ENCODE measurements at places on chromosomes 1 and 21.

- peak; percentile 5 for DNase-seq
Observed at GRCh38 chr1:74596717-74597116, 76.9 kb downstream of the ERICH3 start.

- DNase-seq = peak; percentile 1
Observed at GRCh38 chr1:177088966-177089365, 75.5 kb downstream of the ASTN1 start.

GRCh38 chr1:200035397-200035955 is 8.0 kb downstream of the NR5A2 start:
- DNase-seq = peak; percentile 27

GRCh38 chr1:212791261-212791675 is 309 bp downstream of the NSL1 start:
- DNase-seq = no peak

DNA sequence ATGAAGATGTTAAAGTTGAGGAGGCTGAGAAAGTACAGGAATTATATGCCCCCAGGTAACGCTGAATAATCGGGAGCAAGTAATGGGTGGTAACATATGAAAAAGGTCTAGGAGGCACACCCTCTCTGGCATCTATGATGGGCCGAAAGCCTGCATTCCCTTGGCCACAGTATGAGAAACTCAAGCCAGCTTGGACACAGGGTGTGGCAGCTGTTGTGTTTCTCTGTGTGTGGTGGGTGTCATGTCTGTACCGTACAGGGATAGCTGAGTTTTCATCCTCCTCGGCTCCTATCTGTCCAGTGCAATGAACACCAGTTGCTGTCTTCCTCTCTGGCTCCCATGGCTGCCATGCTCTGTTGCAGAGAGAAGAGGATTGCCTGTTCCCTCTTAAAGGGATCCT is 32.9 kb downstream of the NBPF3 start:
- no peak for DNase-seq

GRCh38 chr1:230825761-230826160 is 42.6 kb downstream of the C1orf198 start:
- DNase-seq = no peak

- DNase-seq = no peak
Observed at GRCh38 chr1:221829327-221830015, 87.6 kb upstream of the DUSP10 start.

- no peak for DNase-seq
Observed at GRCh38 chr1:15305468-15305770, 58.4 kb downstream of the FHAD1 start.

GRCh38 chr1:203026666-203027663 is 674 bp downstream of the PPFIA4 start:
- DNase-seq = no peak

GRCh38 chr1:14580986-14581385 is 17.5 kb upstream of the KAZN start:
- DNase-seq = no peak

DNA sequence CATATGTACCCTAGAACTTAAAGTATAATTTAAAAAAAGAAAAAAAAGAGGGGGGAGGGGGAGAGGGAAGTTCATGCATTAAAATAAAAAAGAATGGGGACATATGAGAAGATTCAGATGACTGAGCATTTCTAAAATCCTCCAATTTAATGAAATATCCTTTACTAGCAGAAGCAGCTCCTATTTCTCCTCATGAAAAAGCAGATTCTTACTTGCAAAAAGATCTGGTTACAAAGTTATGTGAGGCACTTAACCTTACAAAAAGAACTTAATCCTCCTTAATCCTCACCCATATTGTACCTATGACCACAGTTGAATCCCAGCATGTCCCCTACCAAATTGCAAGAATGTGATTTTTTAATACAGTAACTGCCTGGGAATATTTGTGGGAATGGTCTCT is 298.5 kb downstream of the SRGAP2C start:
- DNase-seq = no peak

DNA sequence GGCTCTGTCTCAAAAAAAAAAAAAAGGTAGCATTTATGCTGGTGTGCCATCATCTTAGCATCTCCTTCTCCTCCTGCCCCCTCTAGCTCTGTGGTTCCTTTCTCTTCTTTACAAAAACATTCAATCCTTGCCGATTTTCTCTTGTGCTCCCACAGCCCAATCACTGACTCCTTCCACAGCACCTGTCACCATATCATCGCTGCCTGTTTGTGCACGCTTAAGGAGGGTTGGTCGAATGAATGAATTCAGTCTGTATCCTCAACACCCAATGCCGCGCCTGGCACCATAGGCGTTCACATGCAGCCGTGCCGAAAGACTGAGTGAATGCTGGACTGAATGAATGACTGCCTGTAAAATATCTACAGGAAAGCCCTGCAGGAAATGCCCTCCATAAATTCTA is 7.9 kb downstream of the RNU5D-1 start:
- no peak for DNase-seq

DNA sequence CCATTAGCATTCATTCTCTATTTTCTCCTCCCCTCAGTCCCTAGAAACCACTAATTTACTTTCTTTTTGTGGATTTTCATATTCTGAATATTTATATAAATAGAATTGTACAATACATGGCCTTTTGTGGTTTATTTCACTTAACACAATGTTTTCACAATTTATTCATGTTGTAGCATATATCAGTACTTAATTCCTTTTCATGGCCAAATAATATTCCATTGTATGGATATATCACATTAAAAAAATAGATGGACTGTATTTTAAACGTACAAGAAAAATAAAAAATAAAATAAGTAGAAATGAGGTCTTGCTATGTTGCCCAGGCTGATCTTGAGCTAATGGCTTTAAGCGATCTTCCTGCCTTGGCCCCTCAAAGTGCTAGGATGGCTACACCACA is 25.0 kb downstream of the SCP2 start:
- DNase-seq = no peak

GRCh38 chr1:13780780-13781179 is 80.8 kb downstream of the PRDM2 start:
- DNase-seq = no peak

GRCh38 chr1:56202796-56203492 is 376.4 kb downstream of the PLPP3 start:
- DNase-seq = no peak

DNA sequence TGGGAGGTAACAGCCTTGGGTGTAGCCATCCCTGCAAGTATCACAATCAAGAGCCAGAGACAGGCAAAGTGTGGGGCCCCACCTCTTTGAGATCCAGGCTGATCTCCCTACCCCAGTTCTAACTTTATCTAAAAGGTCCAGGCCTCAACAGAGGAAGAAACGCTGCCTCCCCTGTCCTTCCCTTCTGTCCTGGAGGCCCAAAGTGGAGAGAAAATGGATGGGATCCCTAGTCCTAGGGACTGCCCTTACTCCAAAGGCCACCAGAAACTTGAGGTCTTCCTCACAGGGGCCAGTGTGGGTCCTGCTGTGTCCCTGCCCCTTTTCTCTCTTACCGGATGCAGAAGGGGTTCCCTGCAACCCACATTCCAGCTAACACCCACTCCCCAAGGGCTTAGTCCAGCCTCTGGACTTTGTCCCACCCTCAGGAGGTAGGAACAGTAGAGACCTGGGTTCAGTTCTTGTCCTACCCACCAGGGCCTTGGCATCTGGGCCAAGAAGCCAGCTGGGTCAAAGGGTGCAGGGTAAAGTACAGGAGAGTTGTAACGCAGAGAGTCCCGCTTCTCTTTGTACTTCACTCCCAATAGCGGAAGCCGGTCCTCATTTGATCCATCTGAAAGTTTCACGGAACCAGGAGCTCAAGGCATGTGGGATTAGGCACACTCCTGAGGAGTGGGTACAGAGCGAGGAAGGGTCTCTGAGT is 1.9 kb downstream of the HDGF start:
- DNase-seq = no peak

DNA sequence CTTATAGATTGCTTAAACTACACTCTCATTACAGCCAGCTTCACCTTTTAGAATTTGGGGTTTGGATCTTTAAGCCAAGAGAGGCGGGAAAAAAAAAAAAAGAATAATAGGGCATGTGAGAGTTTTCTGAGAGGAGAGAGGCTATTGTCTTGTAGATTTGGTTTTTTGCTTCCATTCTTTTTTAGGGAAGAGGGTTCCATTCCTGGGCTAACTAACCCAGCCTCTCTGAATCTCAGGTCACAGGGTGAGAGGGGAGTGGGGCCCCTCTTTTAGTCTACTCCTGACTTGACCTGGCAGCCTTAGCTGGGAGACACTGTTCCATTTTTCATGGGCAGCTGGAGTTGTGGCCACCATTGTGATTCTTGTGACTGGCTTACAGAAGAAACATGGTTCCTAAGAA is 24.2 kb downstream of the PBX1 start:
- DNase-seq = no peak

DNA sequence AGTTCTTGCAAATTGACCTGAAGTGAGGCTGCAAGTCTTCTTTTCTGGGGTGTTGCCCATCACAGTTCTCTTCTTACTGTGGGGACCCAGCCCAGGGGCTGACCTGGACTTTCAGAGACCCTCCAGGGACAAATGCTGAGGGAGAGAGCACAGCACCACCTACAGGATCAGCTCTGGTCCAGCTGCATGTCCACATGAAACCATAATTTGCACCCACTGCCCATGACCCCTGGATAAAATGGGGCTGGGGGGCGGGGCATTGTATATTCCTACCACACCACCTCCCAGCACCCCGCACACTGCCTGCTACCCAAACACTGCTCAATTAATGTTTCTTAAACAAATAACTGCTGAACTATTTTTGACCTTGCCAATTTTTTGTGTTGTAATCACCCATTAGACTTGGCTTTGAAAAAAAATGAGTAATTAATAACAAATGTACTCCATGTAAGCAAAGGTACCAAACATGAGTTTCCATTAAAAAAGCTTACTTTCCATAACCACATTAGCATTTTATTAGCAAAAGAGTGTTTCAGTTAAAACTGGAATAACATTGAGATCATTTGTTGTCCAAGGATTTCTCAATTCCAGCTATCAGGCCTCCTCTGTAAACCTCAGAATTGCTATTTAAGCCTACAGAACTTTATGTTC is 168.0 kb upstream of the RAB4A start:
- DNase-seq = no peak

DNA sequence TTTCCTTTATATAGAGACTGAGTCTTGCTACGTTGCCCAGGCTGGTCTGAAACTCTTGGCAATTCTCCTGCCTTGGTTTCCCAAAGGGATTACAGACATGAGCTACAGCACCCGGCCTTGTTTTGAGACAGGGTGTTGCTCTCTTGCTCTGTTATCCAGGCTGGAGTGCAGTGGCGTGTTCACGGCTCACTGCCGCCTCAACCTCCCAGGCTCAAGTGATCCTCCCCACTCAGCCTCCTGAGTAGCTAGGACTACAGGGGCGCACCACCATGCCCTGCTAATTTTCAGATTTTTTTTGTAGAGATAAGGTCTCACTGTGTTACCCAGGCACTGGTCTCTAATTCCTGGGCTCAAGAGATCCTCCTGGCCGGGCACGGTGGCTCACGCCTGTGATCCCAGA is 14.8 kb downstream of the LCK start:
- no peak for DNase-seq

DNA sequence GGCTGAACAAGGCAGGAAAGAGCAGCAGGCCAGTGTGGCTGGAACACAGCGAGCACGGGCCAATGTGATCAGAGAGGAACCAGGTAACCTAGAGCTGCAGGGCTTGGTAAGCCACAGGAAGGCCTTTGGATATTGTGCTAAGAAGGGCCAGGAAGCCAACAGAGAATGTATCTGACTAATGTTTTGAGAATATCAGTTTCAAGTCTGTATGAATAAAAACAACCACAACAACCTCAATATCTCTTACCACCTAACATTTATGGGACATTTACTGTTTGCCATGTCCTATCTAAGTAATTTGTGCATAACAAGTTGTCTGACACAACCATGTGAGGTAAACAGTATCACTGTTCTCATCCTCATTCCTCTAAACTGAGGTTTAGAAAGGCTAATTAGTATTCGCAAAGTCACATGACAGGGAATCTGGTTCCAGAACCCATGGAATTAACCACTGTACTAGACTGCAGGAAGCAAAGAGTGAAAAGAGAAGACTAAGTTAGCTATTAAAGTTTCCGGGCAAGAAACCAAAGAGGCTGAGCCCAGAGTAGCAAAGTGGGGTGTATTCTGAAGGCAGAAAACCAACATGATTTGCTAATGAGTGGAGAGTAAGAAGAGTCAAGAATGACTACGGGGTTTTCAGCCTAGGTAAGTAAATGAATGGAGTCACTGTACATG is 38.9 kb downstream of the SPRTN start:
- DNase-seq = no peak

DNA sequence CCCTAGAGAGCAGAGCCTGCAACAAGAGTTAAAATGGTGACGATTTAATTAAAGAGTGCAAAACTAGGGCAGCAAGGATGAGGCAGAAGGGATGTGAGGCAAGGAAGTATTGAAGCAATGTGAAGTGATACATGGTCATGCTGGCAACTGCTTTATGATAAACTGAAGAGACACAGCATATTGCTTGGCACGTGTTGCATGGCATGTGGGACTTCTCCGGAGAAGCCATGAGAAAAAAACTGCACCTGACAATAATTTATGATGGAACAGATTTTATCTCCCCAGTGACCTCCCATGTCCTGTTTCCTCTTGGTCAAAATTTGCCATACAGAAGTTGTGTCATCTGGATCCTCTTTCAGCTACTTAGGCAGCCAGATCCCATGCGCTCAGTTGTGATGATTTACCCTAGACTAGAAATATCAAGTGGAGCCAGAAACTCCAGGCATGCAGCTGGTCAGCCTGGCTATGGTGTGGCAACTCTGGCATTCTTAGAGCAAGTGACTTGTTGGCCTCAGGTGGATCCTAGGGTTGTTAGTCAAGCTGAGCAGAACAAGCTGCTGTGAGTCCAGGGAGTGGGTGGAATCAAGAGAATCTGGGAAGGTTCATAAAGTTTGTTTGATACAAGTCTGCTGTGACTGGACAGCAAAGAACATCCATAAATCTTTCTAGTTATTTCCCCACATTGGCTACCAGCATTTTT is 611.4 kb upstream of the USP24 start:
- DNase-seq = no peak

- DNase-seq = no peak
Observed at GRCh38 chr1:92754719-92755050, 30.2 kb downstream of the EVI5 start.

DNA sequence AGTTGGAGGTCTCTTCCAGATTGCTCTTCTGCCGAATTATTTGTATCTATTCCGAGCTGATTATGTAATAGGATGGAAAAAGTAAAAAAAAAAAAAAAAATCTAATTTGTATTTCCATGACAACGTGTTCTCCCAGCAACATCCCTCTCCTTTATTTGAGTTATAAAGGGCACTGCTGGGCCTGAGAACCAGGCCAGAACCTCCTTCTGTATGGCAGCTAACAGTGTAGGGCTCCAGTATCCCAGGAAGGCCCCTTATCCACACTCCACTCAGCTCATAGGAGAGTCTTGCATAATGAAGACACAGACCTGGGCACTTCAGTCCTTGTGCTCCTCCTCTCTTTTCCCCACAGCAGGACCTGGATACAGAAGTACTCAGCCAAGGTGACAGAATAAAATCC is 3.7 kb upstream of the IPO9 start:
- no peak for DNase-seq
